ENCODE measurements at places on chromosomes 1 and 21.
A peak's percentile ranks its signal among the peaks of the same experiment; 100 is the strongest.

GRCh38 chr1:182035097-182035770 is 26.3 kb downstream of the ZNF648 start:
- no peak for DNase-seq

GRCh38 chr1:201480231-201481003 is 11.4 kb upstream of the PHLDA3 start:
- DNase-seq, result peak; percentile 64

DNA sequence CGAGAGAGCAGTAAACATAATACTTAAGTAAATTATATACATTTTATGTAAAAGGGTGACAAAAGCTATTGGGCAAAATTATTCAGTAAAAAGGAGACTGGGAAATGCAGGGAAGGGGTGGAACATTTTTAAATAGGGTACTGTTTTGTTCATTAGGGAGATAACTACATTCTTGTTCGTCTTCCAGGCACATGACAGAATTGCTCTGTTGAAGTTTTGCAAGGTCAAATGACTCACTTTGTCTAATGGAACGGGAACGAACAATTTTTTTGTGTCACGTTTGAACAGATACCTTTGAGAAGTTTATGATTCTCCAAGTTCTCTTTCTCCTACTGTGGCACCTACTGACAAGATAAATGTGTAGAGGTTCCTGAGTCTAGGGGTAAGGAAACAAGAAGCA is 382.3 kb upstream of the ZRANB2 start:
- no peak for DNase-seq

GRCh38 chr1:1302006-1302430 is 5.7 kb downstream of the ACAP3 start:
- no peak for DNase-seq

DNA sequence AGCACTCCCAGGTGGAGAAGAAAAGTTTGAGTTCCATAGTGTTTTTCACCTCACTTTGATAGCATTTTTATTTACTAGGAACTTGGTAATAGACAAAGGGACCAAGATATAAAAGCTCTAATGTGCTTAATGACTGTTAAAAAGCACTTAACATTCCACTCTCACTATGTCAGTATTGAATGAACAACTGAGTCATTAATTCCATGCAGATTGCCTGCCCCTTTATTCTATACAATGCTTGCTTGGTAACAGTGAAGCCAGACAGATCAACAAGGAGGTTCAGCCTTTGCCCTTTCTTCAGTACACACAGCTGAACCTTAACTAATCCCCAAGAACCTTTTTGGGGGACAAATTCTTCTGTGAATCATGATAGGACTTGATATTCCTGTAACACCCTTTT is 425.5 kb downstream of the NUF2 start:
- no peak for DNase-seq

DNA sequence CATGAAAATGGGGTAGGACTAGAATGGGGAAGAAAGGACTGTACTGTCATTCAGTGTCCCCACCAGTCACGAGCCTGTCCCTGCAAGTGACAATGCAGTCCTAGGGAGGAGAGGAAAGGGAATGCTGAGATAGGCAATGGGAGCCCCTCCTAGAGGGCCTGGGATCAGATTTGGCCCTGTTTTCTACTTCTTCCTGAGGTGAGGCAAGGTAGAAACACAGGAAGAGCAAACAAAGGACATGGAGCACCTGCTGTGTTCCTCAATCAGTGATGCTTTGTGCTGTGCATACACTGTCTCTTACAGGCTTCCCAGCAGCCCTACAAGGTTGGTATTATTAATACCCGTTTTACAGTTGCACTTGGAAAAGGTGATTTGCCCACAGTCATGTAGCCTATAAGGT is 6.1 kb downstream of the FABP3 start:
- no peak for DNase-seq

DNA sequence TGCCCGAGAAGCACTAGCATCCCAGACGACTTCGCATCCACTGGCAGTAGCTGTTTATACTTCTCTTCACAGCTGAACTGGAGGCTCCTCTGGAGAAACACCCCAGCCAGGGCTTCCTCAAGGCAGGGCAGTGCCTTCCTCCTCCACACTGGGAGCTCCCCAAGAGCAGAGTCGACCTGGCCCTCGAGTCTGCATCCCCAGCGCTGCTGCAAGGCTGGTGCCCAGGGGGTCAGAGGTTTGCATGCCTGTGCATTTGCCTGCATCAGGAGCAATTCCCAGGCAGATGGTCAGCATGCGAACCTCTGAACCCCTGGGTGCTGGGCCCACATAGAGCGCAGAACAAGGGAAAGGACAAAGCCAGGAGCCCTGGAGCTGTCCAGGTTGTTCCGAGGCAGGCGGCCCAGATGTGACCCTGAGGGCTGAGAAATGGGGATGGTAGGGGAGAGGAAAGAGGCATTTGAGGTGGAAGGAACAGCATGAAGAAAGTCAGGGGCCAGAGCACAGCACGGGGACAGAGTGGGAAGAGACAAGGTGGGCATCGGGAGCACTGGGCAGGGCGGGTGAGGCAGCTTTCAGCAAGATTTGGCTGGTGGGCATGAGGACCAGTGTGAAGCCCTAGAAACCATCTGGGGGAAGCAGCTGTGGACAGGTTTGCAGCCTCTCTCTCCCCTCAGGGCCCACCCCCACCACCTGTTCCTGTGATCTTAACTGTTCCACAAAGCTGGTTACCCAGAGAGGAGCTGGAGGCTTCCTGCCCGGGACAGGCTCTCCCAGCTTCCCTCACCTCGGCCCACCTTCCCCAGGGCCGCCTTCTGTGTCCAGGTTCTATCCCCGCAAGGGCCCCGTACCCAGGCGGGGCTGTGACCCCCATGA is 6.4 kb upstream of the S100A8 start:
- no peak for DNase-seq

DNA sequence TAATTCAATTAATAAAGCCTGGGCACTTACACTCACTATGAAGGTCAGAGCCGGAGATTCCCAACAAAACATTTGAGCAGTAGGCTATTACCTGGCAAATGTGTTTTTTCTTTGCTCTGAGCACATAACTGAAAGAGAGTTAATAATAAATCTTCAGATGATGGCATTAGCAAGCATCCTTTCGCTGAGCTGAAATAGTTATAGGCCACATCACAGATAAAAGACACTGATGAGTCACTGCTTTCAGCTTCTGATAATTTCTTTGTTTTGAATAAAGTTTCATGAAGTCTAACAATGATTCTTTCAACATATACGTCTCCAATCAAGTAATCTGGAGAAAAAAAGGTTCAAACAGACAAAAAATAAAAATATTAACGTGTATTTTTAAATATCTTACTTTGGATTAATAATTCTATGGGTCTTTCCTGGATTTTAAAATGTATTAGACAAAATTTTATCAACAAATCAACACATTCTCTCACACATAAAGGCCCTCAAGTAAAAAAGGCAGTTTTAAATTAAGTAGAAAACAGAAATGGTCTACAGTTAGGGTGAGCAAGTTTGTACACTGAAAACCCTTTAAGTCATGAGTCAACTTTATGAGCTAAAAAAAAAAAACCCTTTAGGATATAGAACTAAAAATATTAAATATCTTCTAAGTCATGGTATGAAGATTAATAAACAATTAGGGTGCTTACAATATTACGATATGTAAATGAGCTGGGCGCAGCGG is 33.1 kb downstream of the LTN1 start:
- DNase-seq, result no peak

DNA sequence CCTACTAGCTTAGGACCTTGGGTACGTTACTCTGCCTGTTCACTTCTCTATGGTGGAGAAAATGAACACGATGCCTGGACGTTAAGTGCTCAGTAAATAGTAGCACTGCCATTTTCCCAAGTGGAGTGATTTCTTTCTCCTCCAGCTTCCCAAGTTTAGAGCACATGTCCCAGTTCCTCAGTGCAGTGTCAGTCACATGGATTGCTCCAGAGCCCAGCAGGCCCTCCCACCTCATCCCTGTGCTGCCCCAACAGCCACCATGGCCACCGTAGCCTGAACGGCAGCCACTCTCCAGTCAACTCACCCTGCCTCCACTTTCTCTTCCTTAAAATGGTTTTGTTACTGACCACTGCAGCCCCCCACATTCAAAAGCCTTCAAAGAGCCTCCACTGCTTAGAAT is 8.5 kb downstream of the STMN1 start:
- no peak for DNase-seq

GRCh38 chr1:37392051-37392450 is 82.3 kb upstream of the ZC3H12A start:
- no peak for DNase-seq

- no peak for DNase-seq
These were observed 120.7 kb upstream of the MARK1 start for GRCh38 chr1:220407191-220407590.

GRCh38 chr1:153493343-153493960 is 33.0 kb upstream of the S100A7 start:
- DNase-seq, result no peak

DNA sequence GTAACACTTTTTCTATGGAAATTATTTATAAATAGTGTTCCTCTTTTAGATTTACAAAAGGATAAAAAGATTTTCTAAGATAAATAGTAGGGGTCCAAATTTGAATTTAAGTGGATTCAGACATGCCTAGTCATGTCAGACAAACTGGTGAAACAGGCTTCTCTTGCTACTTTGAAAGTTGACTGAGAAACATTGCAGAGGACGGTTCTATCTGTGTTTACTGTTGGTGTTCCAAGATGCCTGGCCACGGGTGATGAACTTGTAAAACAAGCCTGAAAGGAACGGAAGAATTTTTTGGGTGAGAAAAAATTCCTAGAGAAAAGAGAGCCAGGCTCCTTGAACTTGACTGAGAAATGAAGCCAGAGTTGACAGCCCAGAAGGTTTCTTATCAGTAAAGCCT is 2.2 kb downstream of the KRTAP19-1 start:
- no peak for DNase-seq

DNA sequence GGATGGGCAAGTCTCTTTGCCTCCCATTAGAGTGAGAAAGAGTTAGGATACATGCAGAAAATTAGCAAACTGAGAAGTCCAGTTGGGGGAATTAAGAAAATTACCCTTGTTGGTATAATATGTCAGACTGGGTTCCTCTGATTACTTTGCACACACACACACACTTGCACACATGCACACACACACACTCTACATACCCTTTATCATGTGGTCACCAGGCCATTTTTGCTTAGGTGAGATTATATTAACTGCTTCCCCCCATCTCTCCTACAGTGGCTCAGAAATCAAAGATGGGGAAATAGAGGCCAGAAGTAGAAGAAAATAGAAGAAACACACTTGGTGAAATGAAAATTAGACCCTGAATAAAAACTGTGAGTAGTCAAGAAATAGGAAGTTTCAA is 917 bp upstream of the LIX1L start:
- DNase-seq, result no peak

DNA sequence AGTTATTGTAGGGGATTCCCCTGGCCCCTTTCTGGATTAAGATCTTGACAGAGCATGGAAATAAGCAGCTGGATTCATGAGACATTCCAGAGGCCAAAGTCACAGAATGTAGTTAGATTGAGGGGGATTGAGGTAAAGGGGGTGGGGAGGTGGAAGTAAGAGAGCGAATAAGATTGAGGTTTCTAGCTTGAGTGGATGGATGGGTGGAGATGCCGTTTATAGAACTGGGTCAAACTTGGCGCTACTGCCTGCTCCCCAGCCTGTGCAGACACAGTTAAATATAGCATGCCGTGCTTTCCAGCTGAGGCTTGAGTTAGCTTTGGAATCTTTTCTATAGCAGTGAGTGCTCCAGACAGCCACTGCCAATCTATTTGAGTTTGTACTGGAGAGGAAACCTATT is 85.7 kb downstream of the DYRK1A start:
- DNase-seq, result no peak

GRCh38 chr1:33745942-33746341 is 117.9 kb upstream of the HMGB4 start:
- DNase-seq, result no peak

DNA sequence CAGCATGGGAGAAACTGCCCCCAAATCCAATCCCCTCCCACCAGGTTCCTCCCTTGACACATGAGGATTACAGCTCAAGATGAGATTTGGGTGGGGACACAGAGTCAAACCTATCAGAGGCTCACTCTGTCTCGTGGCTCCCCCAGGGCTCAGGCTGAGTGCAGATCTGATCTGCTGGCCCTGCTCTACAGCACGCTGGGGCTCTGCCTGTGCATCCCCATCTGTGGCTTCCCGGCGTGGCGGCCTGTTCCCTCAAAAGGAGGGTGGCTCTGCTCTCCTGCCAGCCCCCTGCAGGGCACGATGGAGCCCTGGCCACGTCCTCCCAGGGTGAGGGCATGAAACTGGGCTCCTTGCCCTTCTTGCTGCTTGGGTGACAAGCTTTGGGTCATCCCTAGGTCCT is 19.8 kb upstream of the SMYD3 start:
- DNase-seq, result no peak

- no peak for DNase-seq
These were observed 3.8 kb downstream of the JMJD4 start for GRCh38 chr1:227731241-227731677.

- no peak for DNase-seq
These were observed 51.3 kb downstream of the MAST2 start for GRCh38 chr1:45854724-45855123.

DNA sequence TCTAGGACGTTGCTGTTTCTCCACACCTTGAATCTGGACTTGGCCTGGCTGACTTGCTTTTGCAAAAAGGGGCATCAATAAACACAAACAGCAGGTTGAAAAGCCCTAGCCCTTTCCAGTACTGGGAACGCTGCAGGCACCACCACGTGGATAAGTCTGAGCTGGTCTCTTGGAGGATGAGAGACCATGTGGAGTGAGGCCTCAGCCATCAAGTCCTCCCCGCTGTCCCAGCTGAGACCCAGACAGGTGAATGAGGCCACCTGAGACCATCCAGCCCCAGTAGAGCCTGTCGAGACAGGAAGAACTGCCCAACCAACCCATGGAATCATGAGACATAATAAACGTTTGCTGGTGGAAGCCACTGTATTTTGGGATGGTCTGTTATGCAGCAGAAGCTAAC is 688.7 kb downstream of the PTPRU start:
- no peak for DNase-seq

- DNase-seq, result no peak
These were observed 67.6 kb downstream of the PLPP3 start for GRCh38 chr1:56511766-56512165.

DNA sequence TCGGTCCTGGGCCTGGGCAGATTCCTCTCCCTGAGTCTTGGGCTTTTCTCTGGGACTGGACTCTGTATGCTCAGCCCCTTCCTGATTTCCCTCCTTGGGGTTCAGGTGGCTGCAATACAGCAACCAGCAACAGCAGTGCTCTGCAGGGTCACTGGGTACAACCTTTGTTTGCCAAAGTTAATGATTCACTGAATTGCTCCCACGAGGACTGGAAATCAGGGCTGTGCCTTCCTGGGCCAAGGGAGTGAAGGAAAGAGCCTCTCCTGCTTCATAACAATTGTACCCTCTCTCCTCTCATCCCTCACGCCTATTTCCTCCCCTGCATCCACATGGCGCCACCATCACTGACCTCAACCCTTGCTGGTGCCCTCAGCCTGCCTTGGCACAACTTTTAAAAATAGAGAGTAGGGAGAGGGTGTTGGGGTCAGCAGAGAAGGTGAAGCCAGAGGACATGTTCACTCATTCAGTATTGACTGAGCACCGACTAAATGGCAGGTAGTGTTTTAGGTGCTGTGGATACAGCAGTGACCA is 52.8 kb upstream of the GOLT1A start:
- no peak for DNase-seq

GRCh38 chr1:111754984-111755330 is 744 bp upstream of the DDX20 start:
- peak; percentile 60 for DNase-seq

All from CD8-positive, alpha-beta memory T cell (primary cell).